Astrocyte of the cerebellum (primary cell): ENCODE measurements at places on chromosomes 13 and 19.

- peak; percentile 70 for DNase-seq
Observed at GRCh38 chr19:1360818-1361461, 22.8 kb upstream of the NDUFS7 start.

DNA sequence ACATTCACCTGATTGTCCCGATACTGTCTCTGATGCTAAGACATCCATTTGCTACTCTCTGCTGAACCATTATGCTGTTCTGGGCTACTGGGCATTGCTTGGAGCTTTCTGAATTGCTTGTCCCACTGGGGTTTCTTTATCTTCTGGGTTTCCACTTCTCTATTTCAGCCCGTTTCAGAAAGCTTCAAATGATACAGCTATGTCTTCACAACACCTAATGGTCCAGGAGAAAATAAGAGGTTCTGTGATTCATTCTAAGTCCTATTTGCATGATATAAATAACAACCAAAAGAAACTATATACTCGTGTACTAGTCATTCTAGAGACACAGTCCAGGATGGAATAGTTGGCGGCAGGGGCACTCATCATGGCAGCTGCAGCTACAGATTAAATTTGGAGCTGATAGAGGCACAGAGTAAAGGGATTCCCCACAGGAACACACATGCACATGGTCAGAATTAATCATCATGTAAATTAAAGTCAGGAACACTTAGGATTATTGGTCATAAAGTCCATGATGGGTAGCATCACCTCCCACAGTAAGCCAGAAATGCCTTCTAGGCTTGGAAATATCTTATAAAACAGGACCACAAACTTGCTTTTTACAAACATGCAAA lies 33.3 kb upstream of the SCEL start:
- no peak for DNase-seq

GRCh38 chr13:49329831-49330545 lies 82.3 kb downstream of the CDADC1 start:
- no peak for DNase-seq

- DNase-seq, result no peak
Observed at GRCh38 chr13:71873418-71874247, 6.6 kb upstream of the DACH1 start.

GRCh38 chr19:48654299-48655059 lies 8.5 kb upstream of the CA11 start:
- DNase-seq, result no peak

- no peak for DNase-seq
Observed at GRCh38 chr19:31350693-31351055, 1.4 kb upstream of the TSHZ3 start.
